Heart right ventricle (tissue), 16 donors: ENCODE measurements at places on chromosomes 13 and 19. TPM values are rescaled to one million over a fixed set of nuclear protein-coding genes. Genes with fewer than 3 reads are reported as not detected.

DNA sequence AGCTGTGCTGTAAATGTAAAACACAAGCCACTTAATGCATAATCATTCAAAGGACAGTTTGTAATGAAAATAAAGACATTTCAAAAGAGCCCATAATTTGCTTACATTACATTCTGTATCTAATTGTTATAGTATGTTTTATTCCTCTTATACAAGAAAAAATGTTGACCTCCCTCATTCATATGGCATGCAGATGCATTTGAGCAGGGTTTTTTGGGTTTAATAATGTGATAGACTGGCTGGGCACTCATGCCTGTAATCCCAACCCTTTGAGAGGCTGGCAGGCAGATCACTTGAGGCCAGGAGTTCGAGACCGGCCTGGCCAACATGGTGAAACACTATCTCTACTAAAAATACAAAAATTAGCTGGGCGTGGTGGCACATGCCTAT, 11.6 kb upstream of the ARL11 start:
- H3K4me1 ChIP-seq: peaks cover 15% of the 10 kb centered on the region
- DNase-seq: no peak
- no peak overlapping the region for H3K27ac ChIP-seq

GRCh38 chr13:80235166-80235966, 105.6 kb downstream of the SPRY2 start:
- peaks cover 13% of the 10 kb centered on the region for H3K4me1 ChIP-seq
- no peak overlapping the region for H3K4me3 ChIP-seq
- H3K27me3 ChIP-seq: no peaks in the 10 kb centered on the region
- H3K27ac ChIP-seq: peak overlapping the region; percentile 45
- H3K36me3 ChIP-seq: no peaks in the 10 kb centered on the region
- DNase-seq: peak; percentile 22

DNA sequence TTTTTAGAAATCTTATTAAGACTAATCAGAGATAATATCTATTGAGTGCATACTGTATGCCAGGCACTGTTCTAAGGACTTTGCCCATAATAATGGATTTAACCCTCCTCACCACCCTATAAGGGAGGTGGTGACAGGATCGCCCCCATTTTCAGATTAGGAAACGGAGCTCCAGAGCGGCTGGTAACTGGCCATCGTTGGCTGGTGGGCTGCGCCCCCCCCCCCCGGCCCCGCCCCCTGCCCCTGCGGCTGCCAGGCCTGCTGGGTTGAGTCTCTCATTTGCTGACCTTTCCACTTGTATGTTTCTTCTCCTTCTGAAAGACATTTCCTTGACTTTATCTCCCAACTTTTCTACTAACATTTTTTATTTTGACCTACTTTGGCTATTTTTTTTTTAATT, 8.5 kb downstream of the ARHGEF7 start:
- no peaks in the 10 kb centered on the region for H3K27me3 ChIP-seq
- H3K36me3 ChIP-seq: no peaks in the 10 kb centered on the region
- H3K27ac ChIP-seq: no peak overlapping the region
- H3K4me1 ChIP-seq: peaks cover 25% of the 10 kb centered on the region

GRCh38 chr13:46468570-46469463, 81.8 kb upstream of the RUBCNL start:
- H3K27ac ChIP-seq: no peak overlapping the region
- DNase-seq: no peak
- no peak overlapping the region for H3K4me3 ChIP-seq
- H3K4me1 ChIP-seq: no peaks in the 10 kb centered on the region
- H3K27me3 ChIP-seq: no peaks in the 10 kb centered on the region

GRCh38 chr19:33510462-33511194, 11.0 kb downstream of the PEPD start:
- H3K4me1 ChIP-seq: peaks cover 24% of the 10 kb centered on the region
- no peak overlapping the region for H3K27ac ChIP-seq
- H3K27me3 ChIP-seq: no peaks in the 10 kb centered on the region
- peaks cover 40% of the 10 kb centered on the region for H3K36me3 ChIP-seq
- no peak overlapping the region for H3K4me3 ChIP-seq
- no peak for DNase-seq

DNA sequence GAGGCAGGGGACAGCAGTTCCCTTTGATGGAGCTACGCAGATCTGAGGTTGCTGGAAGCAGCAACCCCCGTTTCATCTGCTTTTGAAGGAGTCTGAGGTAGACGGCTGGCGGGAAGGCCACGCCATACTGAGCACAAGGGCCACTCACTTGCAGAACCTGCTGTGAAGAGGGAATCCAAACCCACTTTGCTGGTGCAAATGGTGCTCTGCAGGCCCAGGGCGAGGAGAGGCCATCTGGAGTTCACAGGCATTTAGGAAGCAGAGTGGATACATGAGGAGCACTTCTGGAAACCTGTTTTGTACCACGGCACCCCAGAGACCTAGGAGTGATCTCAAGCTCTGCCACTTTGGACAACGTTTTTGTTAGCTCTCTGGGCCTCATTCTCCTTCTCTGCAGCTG, 227.8 kb downstream of the UQCRFS1 start:
- no peak overlapping the region for H3K4me3 ChIP-seq
- H3K27ac ChIP-seq: no peak overlapping the region
- H3K4me1 ChIP-seq: no peaks in the 10 kb centered on the region
- no peaks in the 10 kb centered on the region for H3K36me3 ChIP-seq

DNA sequence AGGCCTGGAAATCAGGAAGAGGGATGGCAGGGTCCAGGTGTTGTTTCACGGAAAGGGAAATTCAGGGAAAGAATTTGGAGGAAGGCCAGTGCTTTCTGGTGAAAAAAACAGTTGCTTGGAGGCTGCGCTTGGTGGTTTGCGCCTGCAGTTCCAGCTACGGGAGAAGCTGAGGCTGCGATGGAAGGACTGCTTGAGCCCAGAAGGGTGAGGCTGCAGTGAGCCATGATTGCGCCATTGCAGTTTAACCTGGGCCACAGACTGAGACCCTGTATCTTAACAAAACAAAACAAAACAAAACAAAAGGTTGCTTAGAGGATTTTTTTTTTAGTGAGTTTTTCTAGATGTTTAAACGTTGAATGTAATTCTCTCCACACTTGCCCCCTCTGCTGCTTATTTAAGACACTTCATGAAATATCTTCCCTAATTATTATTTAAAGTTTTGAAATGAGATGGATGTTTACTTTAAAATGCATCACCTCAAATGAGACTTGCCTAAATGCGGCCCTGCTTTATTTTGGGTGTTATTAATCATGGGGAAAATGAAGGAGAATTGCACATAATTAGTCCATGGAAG, 75.4 kb upstream of the TRPC4 start:
- H3K36me3 ChIP-seq: no peaks in the 10 kb centered on the region
- no peak for DNase-seq
- no peak overlapping the region for H3K4me3 ChIP-seq
- H3K27me3 ChIP-seq: no peaks in the 10 kb centered on the region
- no peaks in the 10 kb centered on the region for H3K4me1 ChIP-seq

- H3K27ac ChIP-seq: peak overlapping the region; percentile 98
- H3K27me3 ChIP-seq: no peaks in the 10 kb centered on the region
- DNase-seq: peak; percentile 86
- no peaks in the 10 kb centered on the region for H3K36me3 ChIP-seq
Observed at GRCh38 chr19:42284066-42284501, 15.0 kb downstream of the CIC start.

DNA sequence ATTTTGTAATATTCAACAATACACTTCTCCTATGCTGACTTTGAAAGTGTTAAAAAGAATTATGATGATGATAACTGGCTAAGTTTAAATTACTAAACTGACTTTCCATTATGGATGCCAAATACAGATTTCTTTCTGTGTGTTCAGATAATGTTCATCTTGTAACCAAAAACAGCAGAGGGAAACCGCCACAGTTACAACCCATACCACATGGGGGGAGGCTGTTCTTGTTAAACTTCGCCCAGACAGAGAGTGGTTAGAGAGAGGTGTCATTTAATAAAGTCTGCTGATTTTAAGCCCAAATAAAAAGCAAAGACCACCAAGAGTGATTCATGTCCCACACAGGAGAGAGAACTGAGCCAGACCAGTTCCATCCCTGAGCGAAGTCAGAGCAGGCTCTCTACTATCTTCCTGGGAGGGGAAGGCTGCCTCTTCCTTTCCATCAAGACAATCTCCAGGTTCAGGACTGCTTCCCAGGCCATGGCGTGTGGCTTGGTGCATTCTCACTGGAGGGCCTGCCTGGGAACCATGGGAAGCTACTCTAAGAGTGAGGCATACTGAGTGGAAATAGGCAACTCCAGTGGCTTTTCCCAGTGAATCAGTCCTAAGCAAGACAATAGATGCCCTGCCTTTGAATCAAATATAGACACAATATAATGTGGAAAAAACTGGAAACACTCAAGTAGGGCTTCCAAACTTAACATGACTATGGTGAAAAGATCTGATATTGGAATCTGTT, 18.2 kb downstream of the EFNB2 start:
- no peak overlapping the region for H3K4me3 ChIP-seq
- peaks cover 49% of the 10 kb centered on the region for H3K4me1 ChIP-seq
- DNase-seq: no peak
- H3K27ac ChIP-seq: no peak overlapping the region
- H3K27me3 ChIP-seq: no peaks in the 10 kb centered on the region

DNA sequence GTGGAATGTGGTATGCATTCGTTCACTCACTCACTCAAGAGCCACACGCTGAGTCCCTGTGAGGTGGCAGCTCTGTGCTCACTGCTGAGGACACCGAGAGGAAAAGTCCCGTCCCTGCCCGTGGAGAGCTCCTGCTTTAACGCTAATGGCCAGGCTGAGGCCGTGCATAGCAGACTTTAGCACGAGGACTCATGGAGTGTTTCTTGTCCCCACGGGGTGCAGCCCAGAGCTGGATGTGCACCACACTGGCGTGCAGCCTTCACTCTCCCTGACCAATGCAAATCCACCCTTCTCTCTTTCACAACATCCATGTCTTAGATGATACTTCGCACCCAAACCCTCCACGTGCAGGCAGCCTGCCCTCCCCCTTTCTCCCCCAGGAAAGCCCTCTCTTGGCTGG, 159.6 kb upstream of the ZNF536 start:
- no peak overlapping the region for H3K27ac ChIP-seq
- no peaks in the 10 kb centered on the region for H3K36me3 ChIP-seq
- no peak for DNase-seq
- H3K4me1 ChIP-seq: no peaks in the 10 kb centered on the region

- H3K36me3 ChIP-seq: peaks cover 5% of the 10 kb centered on the region
- no peaks in the 10 kb centered on the region for H3K4me1 ChIP-seq
- no peak overlapping the region for H3K27ac ChIP-seq
- no peak overlapping the region for H3K4me3 ChIP-seq
- H3K27me3 ChIP-seq: no peaks in the 10 kb centered on the region
Observed at GRCh38 chr19:4409123-4409933, 6.9 kb downstream of the CHAF1A start.

GRCh38 chr13:49927755-49928154, 8.4 kb downstream of the SPRYD7 start:
- H3K27me3 ChIP-seq: no peaks in the 10 kb centered on the region
- peaks cover 3% of the 10 kb centered on the region for H3K4me1 ChIP-seq
- H3K27ac ChIP-seq: no peak overlapping the region
- H3K4me3 ChIP-seq: no peak overlapping the region
- peaks cover 88% of the 10 kb centered on the region for H3K36me3 ChIP-seq
- no peak for DNase-seq

DNA sequence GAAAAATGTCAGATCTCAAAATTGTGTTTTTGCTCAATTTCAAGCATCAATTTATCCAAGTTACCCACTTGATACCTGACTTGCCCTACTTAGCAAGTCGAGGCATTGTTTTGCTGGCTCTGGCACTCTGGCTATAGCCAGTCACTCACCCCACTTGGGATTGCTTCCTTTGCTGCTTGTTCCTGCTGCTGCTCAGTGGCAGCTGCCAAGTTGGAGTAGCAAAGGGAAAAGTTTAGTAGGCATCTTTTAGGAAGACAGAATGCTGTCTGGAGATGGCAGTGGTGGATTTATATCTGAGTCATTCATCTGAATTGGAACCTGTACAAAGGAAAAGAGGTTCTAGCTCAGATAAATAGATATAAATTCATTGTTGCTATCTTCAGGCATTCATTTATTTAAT, 41.2 kb downstream of the PCCA start:
- H3K4me3 ChIP-seq: no peak overlapping the region
- H3K27me3 ChIP-seq: no peaks in the 10 kb centered on the region
- DNase-seq: no peak
- no peak overlapping the region for H3K27ac ChIP-seq
- peaks cover 12% of the 10 kb centered on the region for H3K4me1 ChIP-seq

- H3K27me3 ChIP-seq: peaks cover 2% of the 10 kb centered on the region
- H3K36me3 ChIP-seq: no peaks in the 10 kb centered on the region
- no peak for DNase-seq
- no peaks in the 10 kb centered on the region for H3K4me1 ChIP-seq
- H3K27ac ChIP-seq: no peak overlapping the region
Observed at GRCh38 chr19:7783991-7784423, 21.0 kb downstream of the CLEC4M start.

DNA sequence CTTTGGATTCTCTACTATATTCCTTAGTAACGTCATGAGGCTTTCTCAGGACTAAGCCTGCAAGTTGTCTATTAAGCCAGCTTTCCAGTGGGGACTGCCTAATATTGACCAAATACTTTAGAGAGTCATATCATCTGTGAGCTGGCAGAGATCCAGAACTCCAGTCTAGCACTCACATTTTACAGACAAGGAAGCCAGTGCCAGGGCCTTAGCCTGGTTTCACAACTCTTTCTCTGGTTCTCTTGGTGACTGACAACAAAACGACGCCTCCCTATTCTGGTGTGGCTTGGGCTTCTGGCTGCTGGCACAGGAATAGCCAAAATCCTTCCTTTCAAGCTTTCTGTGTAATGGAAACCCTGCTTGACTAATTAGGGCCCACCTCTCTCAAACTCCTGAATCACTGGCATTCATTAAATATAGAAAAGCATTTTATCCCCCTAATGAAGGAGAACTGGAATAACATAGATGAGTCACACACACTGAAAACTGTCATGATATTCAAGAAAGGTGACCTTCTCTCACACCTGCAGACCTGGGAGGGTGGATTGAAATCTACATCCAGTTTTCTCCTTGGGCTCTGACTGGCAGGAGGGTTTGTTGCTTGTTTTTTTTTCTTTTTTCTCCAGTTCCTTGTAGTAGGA, 75.2 kb upstream of the UBL3 start:
- peaks cover 38% of the 10 kb centered on the region for H3K4me1 ChIP-seq
- H3K4me3 ChIP-seq: no peak overlapping the region
- H3K27ac ChIP-seq: no peak overlapping the region
- peak; percentile 30 for DNase-seq
- H3K36me3 ChIP-seq: no peaks in the 10 kb centered on the region

GRCh38 chr19:4327252-4327876, 11.3 kb downstream of the STAP2 start:
- no peak overlapping the region for H3K27ac ChIP-seq
- no peak overlapping the region for H3K4me3 ChIP-seq
- no peaks in the 10 kb centered on the region for H3K27me3 ChIP-seq
- peaks cover 23% of the 10 kb centered on the region for H3K4me1 ChIP-seq

Gene KLK3
- total RNA-seq: not detected

Gene FLT1
- total RNA-seq: 38.0 TPM

Gene MAP3K10
- 15.9 TPM for total RNA-seq

Gene MED16
- total RNA-seq: 22.5 TPM

Gene TTYH1
- total RNA-seq: 1.0 TPM

Gene TNFSF13B
- total RNA-seq: 20.8 TPM

Gene ZNF468
- 9.1 TPM for total RNA-seq

Gene PRR12
- 18.0 TPM for total RNA-seq

Gene ZNF536
- 3.9 TPM for total RNA-seq
